ENCODE measurements at places on chromosomes 7 and 10.

DNA sequence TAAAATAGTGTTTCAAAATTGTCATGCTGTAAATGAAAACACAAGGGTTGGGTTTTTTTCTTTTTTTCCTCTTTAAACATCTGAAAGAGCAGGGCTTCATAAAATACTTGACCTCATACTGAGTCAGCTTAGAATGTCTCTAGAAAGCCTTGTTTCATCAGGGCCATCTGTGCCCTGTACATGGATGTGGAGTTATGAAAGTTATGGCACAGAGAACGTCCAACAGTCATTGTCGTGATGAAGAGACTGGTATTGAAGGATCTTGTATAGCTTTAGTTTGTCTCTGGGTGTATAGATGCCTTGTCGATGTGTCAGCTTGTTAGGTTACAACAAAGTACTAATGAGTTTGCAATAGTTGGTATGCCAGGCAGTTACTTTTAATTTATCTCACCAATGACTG, 127.3 kb downstream of the FAM204A start:
- DNase-seq = no peak

GRCh38 chr10:98353170-98353569, 61.8 kb downstream of the PYROXD2 start:
- DNase-seq = no peak

- no peak for DNase-seq
These were observed 23.6 kb upstream of the PWWP2B start for GRCh38 chr10:132373241-132373955.

- no peak for DNase-seq
These were observed 319.3 kb downstream of the INHBA start for GRCh38 chr7:41383596-41383995.

GRCh38 chr10:53009961-53010907, 237.7 kb upstream of the MBL2 start:
- DNase-seq = no peak

- DNase-seq = no peak
These were observed 31.6 kb downstream of the FGF8 start for GRCh38 chr10:101744267-101744666.

- DNase-seq = no peak
These were observed 165.4 kb upstream of the RNF32 start for GRCh38 chr7:156475179-156475578.

DNA sequence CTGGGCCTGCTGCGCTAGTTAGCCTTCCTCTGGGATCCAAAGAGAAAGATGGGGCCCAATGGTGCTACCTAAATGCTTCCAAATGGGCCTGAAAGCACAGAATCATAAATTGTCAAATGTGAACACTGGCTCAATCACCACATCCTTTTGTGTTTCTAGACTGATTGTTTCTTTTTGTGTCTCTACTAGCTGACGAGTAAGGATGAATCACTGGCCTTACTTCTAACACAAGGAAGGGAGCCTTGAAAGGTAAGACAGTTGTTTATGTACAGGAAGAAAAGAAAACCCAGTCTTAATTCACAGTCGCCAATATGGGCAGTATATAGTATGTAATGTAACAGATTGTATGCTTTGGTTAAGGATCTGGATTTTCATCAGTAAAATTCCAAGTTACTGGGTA, 89.5 kb downstream of the ZNF92 start:
- DNase-seq = no peak

DNA sequence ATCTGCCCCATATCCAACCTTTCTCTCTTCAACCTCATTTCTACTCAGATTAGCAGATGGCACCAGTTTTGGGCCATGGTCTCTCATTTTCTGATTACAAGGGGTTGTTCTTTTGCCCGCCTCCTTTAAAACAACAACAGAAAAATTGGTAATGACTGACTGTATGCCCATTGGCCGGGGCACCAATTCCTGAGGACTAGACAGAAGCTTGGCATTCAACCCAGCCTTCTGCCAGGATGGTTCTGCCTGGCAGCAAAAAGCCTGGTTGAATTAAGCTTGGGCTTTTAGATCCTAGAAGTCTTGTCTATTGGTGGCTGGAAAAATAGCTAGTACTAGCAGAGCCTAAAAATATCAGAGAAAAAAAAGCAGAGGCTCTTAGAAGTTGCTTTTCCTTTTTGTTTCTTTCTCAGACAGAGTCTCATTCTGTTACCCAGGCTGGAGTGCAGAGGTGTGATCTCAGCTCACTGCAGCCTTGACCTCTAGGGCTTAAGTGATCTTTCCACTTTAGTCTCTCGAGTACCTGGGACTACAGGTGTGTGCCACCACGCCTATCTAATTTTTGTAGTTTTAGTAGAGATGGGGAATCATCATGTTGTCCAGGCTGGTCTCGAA, 402.6 kb downstream of the AUTS2 start:
- no peak for DNase-seq

GRCh38 chr10:75024971-75025523, 86.4 kb upstream of the SAMD8 start:
- no peak for DNase-seq

DNA sequence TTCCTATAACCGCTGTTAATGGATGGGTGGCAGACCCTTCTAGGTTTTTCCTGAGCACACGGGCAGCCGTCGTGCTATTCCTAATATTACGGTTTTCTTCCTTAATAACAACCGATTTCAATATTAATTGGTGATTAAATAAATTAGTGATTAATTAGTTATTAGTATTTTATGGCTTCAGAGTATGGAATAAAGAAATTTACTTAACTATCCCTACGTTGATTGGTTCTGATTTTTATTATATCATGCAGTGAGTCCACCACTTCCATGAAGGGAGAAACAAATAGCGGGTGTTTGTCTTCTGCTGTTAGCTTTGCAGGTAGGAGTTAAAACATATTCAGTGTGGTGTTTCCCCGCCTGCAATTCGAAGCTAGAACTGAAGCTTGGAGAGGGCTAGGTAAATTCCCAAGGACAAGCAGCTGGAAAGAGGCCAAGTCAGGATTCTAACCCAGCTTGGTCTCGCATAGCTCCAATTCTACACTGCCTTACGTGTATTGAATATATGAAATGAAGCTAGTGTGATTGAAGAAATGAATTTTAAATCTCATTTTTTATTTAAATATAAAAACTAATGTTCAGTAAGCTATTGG, 928 bp upstream of the CSTF2T start:
- no peak for DNase-seq

GRCh38 chr10:89785095-89785494, 83.7 kb downstream of the KIF20B start:
- peak; percentile 40 for DNase-seq

GRCh38 chr7:128937271-128937646, 468 bp upstream of the IRF5 start:
- no peak for DNase-seq

- DNase-seq = no peak
These were observed 13.4 kb downstream of the NRBF2 start for GRCh38 chr10:63146503-63146902.

- DNase-seq = no peak
These were observed 78.3 kb downstream of the MICALL2 start for GRCh38 chr7:1380821-1381580.

GRCh38 chr7:47571331-47572093, 10.4 kb downstream of the TNS3 start:
- no peak for DNase-seq

- no peak for DNase-seq
These were observed 329.3 kb downstream of the ELMO1 start for GRCh38 chr7:37119296-37119860.

GRCh38 chr10:11080564-11080984, 62.9 kb downstream of the CELF2 start:
- no peak for DNase-seq

GRCh38 chr7:135178364-135178763, 7.9 kb upstream of the CYREN start:
- no peak for DNase-seq

DNA sequence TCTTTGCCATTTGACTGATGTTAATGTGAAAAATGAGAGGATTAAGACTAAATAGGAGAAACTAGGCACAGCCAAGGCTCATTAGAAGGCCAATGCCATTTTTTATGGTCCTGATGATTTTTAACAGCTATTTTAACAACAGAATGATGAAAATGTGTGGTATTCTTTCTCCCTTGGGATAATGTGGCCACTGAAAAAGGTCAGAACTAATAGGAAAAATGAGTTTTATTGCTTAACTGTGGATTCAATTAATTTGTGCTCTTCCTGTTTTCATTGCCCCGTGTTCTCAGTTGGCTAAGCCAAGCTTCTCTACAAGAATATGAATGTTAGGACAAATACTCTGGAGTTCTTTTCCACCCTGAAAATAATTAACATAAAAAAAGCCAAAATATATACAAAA, 56.6 kb downstream of the BMPER start:
- DNase-seq = no peak

- peak; percentile 92 for DNase-seq
These were observed 671 bp upstream of the PAXIP1 start for GRCh38 chr7:155003376-155004214.

GRCh38 chr10:30865141-30865926, 166.3 kb downstream of the ZNF438 start:
- DNase-seq = no peak

- DNase-seq = no peak
These were observed 1200.3 kb upstream of the LRRN3 start for GRCh38 chr7:109890622-109891021.
